ENCODE measurements at places on chromosomes 16 and 17. TPM values are rescaled to one million over a fixed set of nuclear protein-coding genes. Genes with fewer than 3 reads are reported as not detected.

GRCh38 chr16:51024703-51025102 is 126.4 kb downstream of the SALL1 start:
- DNase-seq: no peak

GRCh38 chr16:15035163-15035729 is 20.6 kb downstream of the NTAN1 start:
- DNase-seq: no peak

DNA sequence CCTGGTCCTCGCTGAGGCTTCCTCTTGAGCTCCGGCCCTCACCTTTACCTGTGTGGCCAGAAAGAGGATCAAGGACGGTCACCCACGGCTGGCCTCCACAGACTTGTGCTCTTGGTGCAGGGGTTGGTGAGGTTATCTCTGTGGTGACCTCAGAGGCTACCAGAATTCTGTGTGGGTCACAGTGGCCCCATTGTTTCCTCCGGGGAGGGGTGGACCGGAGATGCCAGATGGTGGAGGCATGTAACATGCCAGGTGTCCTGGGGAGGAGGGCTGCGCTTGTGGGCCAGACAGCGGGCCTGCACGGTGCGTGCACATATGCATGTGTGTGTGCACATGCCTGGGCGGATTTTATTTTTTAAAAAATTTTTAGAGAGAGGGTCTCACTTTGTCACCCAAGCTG is 6.3 kb downstream of the SGCA start:
- no peak for DNase-seq

DNA sequence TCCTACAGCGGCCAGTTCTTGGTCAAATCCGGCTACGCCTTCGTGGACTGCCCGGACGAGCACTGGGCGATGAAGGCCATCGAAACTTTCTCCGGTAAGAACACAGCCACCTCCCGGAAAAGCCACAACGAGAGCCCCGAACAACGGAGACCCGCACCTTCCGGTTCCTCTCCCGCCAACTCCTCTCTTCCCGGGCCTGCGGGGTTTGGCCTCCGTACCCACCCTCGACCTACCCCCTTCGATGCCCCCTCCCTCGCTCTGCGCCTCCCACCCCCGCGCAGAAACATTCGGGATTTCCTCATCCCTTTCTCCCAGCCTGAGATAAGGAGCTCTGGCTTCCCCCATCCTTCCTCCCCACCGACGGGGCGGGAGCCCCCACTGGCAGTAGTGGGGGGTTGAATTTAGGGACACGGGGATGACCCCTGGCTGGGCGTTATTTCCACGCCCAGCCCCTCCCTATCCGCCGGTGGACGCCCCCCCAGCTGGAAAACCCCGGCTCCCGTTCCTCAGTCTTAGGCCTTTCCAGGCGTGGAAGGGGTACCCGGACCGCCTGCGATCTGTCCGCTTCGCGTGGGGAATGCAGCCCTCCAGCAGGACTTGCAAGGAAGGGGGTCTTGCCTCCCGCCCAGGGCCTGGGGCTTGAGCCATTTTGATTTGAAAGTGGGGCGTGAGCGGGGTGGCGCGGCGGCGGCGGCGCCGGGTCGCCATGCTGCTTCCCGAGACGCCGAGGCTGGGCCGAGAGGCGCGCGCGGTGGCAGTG is 822 bp downstream of the IGF2BP1 start:
- DNase-seq: no peak

DNA sequence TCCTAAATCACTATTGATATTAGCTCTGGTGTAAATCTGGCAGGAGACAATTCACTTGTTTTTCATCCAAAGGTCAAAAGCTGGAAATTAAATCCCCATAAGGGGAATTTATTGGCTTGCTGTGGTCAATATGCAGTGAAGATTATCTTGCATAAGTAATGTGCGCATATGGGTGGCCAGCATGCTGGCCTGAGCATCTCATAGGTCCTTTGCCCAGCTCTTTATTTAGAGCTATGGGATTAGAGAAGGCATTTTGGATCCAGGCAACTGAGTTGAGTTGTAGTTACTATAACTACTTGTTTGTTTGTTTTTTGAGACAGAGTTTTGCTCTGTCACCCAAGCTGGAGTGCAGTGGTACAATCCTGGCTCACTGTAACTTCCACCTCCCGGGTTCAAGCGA is 110.7 kb downstream of the AATF start:
- DNase-seq: no peak

GRCh38 chr16:57677622-57678369 is 9.7 kb downstream of the ADGRG3 start:
- peak; percentile 76 for DNase-seq

DNA sequence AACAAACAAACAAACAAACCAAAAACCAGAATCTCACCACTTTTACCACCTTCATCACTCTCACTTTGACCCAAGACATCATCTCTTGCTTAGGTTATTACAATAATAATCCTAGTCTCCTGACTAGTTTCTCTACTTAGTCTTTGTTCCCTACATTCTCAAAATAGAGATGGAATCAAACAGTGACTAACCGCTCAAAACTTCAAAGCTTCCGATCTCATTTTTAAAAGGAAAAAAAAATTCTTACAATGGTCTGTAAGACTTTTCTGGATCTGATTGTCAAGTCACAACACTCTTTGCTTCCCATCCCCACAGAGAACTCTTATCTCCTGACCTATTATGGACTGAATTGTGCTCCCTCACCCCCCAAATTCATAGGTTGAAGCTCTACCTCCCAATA is 60.9 kb downstream of the SPAG9 start:
- DNase-seq: no peak

- no peak for DNase-seq
These were observed 58.9 kb downstream of the TK2 start for GRCh38 chr16:66490774-66491715.

- no peak for DNase-seq
These were observed 2.1 kb downstream of the NME1 start for GRCh38 chr17:51155416-51155815.

DNA sequence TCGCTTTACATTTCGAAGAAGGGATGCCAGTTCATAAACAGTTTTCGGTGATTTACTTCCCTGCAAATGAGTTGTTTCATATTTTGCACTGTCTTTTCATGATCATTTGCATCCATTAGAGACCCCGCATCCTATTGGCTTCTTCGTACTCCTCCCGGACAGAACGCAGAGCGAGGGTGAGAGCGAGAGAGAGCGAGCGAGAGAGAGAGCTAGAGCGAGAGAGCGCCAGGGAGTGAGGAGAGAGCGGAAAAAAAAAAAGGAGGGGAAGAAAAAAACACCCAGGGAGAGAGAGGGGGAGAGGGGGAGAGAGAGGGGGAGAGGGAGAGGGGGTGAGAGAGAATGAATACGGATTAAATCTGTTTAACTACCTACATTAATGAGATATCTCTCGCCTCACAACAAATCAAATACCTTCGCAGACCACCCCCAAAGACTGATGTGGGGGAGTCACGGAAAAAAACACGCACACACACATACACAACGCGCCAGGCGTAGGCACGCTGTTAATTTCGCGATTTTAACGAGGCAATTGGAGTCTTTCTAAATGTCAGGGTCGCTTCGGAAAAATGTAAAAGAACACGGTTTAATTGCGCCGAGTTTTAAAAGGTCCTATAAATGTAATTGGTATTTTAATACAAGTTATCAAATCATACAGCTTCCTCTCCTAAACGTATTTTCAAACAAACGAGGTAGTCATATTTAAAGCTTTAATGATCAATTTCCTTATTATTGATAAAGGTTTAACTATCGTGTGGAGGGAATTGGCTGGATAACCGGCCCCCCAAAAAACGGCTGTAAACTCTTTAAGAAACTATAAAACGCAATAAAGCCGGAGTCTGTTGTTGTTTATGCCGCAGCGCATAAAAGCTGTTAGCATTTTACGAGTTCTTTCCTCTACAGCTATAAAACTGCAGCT is at the start of gene HOXB8:
HOXB8 (minus strand) TSS at position 246 of the 916 bp plus-strand sequence. CDS start 588 bp downstream, outside the sequence.
- DNase-seq: no peak

Gene TEKT5
- total RNA-seq: not detected

Gene SHMT1
- total RNA-seq: 16.5 TPM

Gene CSNK2A2
- 27.7 TPM for total RNA-seq

Data from body of pancreas (tissue), 4 donors.